ENCODE measurements at places on chromosomes 11 and 22.

DNA sequence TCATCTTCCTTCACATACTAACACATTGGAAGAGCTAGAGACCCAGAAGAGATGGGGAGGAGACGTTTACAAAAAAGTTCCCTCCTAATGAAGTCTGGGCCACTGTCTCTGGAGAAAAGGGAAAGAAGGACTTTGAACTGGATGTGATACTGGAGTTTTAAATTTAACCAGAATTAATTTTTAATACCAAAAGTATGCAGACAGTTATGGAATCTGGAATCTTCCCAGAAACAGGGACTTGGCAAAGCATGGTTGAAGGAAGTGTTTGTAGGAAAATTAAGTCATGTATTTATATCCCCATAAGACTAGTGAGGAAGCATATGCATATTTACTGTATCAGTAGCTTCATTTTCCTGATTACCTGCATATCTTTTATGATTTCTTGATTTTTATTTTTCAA is 215.5 kb downstream of the TTC28 start:
- DNase-seq: no peak

DNA sequence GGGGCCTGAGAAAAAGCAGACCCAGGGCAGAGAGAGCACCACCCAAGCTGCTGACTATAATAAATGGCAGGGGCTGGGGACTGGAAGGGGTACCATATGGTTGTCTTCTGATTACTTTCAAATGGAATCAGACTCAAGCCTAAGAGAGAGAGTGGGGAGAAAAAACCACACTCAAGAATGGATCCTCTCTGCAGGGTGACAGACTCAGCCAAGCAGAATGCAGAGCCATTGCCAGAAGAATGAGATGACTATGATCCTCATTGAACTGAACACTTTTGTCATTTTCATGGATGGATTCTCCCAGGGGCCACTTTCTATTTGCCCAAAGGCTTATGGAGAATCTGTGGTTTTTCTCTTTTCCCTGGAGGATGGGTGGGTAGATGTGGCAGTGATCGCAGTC is 8.7 kb downstream of the UBASH3B start:
- DNase-seq: no peak

GRCh38 chr11:133047036-133047770 is 485.1 kb downstream of the OPCML start:
- no peak for DNase-seq

DNA sequence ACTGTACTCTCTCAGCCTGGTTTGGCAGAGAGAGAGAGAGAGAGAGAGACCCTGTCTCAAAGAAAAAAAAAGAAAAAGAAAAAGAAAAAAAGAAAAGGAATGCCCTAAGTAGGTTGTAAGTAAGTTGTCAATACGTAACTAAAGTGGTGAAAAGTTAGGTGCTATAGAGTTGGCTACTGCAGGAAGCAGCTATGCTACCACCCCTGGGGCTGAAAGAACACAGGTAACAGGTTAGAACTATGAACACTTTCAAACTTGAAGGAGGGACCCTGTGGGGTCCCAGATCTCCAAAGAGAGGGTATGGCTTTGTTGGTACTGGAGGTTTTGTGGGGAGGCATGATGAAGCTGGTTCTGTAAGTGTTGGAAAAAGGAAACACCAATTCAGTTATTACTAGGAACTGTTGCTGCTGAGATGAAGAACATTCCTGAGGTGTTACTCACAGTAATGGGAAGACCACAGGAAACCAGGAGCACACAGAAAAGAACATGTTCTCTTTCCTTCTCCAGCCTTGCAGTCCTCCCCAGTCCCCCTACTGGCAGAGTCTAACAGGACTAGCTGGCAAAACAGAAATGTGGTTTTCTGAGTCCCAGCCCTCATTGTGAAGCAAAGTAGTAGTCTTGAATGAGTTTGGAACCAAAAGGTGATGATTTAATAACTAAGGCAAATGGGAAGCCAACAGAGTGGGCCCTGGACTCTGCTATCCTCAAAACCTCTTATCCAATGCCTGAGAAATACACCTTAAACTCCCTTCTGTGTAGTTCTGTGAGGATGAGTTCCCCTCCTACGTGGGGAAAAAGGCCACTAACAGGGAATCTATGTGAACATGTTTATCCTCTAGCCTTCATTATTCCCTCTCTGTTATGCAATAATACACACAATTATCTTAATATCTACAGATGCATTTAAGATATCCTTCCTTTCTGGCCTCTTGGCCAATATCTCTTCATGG is 427.0 kb upstream of the DDI1 start:
- DNase-seq: no peak

GRCh38 chr11:29518389-29519174 is 498.2 kb downstream of the KCNA4 start:
- no peak for DNase-seq

GRCh38 chr11:75949023-75949672 is 134.1 kb downstream of the UVRAG start:
- DNase-seq: no peak

DNA sequence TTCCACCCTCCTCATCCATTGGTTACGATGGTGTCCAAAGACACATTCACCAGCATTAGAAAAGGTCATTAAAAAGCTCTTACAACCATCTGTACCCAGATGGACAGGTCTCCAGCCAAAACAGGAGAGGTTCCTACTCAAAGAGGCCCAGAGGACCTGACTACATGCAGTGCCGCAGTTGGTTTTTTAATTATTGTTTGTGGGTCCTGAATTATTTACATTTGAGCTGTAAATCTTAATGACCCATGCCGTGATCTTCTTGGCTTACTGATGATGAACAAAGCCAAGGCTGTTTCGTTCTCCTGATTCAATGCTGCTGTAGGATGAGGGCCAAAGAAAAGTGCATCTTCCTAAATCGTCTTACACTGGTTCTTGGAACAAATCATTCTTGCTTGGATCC is 83.7 kb downstream of the CADM1 start:
- DNase-seq: peak; percentile 66

DNA sequence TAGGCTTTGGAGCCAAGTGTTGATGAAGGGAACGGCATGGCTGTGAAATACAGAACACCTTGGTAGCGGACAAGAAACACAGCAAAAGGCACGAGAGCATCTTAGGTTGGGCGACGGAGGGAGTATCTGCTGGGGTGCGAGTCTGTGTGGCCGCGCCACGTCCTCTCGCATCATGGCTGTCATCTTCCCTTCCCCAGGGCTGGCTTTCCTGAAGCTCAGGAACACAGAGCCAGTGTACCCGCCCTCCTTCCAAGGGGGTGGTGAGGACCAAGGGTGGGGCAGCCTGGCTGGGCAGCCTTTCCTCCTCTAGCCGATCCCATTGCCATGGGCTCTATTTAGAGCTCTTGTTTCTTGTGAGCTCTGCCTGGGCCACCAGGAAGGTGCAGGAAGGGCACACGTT is 154.4 kb downstream of the FEZ1 start:
- no peak for DNase-seq

DNA sequence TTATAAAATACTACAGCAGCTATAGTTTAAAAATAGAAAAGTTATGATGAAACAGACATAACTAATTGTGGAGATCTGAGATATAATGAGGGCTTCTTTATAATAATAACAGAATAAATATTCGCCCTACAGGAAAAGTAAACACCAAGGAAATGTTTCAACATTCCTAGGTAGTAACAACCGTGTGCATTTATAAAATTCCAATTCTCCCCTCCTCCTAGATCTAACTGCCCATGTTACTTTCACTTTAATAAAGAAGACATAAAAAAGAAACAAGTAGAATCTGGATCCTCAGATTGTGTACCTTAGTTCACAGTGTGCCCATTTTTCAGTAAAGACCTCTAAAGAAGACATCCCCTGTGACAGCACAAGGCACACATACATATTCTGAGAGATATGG is 57.8 kb upstream of the MN1 start:
- DNase-seq: no peak

GRCh38 chr11:11659567-11660362 is 38.0 kb upstream of the GALNT18 start:
- no peak for DNase-seq

DNA sequence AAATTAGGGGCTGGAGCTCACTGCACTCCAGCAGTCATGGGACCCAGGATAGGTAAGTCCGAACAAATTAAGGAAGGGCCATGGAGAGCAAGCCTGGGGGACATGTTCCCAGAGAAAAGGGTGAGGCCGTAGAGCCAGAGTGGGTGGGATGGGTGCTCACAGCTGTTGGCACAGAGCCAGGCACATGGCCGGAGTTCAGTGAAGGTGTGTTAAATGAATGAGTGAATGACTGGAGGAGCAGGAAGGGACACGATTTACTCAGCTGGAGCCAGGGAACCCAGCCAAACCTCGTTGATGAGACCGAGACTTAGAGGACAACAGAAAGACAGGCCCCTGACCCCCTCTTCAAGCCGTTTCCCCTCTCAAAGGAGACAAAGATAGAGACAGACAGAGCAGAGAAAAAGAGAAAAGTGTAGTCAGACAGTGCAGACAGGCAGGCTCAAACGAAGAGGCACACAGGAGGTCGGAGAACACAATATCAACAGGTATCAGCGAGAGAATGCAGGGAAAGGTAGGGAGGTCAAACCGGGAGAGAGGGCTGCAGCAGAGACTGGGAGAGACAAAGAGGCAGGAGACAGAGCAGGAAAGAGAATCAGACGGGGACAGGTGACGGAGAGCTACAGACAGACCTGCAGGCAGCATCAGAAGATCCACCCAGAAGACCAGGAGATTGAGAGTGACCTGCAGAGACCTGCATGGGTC is 590 bp downstream of the SLCO2B1 start:
- DNase-seq: no peak

GRCh38 chr11:121236115-121237001 is 56.2 kb upstream of the SC5D start:
- DNase-seq: no peak

DNA sequence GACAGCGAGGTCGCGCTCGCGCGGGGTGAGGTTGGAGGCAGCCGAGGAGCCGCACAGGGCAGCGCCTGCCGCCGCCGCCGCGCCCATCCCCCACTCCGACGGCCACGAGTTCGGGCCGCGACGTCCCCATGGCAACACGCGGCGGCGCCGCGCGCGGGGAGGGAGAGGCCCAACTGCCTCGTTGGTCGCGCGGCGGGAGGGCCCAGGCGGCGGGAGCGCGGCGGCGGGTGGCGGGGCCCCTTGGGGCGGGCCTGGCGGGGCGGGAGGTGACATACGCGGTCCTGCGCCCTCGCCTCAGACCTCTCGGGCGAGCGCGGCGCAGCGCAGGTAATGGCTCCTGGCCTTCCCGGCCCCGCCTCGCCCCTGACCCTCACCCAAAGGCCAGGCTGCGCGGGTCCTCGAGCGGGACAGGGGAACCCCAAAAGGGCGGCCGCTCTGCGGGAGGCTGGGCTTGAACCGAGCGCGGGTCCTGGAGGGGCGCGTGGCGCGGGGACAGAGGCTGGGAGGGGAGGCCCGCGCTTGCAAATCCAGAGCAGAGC is at the start of gene DEUP1:
DEUP1 (plus strand) TSS at position 297 of the 539 bp plus-strand sequence. CDS start 1,518 bp downstream, outside the sequence.
- peak; percentile 38 for DNase-seq

DNA sequence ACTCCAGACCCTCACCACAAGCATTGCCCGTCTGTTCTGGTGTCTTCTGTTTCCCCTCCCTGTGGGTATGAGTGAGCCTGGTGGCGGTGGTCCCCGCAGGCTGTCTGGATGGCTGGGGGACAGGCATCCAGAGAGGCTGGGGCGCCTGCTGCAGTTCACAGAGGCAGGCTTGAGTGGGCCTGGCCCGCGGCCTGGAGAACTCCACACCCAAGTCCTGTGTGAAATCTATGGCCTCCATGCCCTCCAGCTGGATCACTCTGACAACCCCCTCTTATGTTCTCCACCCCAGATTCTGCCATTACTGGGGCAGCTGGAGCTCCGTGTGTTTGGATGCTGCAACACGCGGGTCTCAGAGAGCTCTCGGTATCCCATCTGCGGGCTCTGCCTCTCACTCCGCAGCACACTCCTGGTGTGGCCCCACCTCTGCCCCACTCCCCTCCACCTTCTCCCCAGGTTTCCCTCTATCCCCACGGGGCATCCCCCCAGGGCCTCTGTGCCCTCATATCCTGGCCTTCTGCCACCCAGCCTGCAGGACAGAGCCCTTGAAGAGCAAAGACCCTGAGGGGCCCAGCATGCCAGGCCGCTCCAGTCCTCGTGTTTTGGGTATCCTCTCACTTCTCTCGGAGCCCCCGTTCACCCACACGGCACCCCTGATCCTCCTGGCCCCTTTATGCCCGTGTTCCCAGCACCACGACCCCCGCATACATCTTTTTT is 31.3 kb downstream of the LRRC74B start:
- DNase-seq: no peak

DNA sequence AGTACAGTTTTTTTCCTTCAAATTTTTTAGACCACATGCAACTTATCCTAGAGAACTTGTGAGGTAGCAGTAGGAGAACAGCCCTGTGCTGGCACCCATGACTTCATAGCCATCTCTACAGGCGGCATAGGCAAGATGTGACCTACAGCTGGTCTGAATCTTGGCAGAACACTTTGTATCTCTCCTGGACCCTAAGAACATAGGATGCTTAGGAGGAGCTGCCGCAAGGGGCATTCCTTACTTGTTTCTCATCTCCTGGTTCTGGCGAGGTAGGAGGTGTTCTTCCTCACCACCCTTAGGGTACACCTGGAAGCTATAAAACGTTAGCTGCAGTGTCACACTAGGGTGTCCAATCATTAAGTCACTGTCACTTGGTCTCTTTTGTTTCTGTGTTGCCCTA is 16.4 kb downstream of the CWC15 start:
- no peak for DNase-seq

DNA sequence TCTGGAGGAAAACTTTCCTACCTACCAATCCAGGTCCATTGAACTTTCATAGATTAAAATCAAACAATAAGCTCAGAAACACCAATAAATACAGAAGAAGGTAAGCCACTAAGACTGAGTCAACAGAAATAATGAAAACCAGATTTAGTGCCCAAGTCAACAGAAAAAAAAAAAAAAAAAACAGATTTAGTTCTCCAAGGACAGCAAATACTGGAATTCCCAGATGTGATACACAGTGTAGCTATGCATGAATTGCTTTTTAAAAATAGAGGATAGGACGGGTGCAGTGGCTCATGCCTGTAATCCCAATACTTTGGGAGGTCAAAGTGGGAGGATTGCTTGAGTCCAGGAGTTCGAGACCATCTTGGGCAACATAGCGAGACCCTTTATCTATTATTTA is 15.7 kb downstream of the DMC1 start:
- no peak for DNase-seq

Data from NCI-H1930 (cell line).